ENCODE measurements at places on chromosomes 5 and 9. TPM values are rescaled to one million over a fixed set of nuclear protein-coding genes. Genes with fewer than 3 reads are reported as not detected.

DNA sequence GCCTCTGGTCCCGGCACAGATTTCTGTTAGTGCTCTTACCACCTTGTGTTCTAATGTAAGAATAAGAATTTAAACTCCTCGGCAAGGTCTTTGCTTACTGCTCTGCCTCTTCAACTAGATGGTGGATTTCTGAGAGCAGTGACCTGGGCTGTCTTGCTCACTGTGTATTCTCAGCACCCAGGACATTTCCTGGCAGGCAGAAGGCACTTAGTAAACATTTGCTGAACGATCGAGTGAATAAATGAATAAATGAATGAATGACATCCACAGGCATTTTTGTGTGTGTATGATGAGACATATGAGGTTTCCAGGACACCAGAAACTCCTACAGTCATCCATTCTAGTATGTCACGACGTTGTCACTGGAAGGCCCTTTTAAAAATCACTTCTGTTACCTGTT, 143.2 kb downstream of the BOD1 start:
- no peak for DNase-seq

The HAPLN1 gene
- 0.03 TPM for total RNA-seq

GRCh38 chr5:144209361-144209760, 38.7 kb downstream of the KCTD16 start:
- no peak for DNase-seq

The C7 gene
- total RNA-seq: 165 TPM

DNA sequence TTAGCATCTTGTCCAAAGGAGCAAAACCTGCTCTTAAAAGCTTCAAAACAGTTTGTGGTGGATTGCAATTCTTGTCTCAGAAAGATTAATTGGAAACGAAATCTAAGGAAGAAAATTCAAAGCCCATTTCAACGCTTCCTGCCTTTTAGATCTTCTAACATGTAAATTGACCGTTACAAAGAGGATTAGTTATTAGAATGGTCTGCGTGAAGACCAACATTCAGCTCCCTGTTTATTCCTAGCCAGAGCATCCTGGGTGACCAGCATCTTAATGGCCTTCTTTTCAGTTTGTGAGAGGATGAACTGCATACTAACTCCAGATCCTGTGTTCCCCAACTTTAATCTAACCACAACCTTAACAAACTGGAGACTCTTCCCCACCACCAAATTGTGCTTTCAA, 109.9 kb upstream of the SLC1A3 start:
- no peak for DNase-seq

DNA sequence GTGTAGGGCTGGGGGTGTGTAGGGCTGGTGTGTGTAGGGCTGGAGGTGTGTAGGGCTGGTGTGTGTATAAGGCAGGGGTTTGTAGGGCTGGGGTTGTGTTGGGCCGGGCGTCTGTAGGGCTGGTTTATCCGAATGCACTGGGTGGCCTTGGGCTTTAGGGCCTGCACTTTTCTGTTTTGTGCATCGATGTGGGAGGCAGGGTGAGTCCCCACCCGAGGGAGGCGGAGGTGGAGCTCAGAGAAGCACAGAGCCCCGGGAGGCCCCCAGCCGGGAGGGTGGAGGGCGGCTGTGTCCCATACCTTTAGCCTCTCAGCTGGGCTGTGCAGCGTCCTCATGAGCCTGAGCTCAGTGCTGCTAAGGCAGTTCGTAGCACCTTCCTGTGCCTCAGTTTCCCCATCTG, 13.5 kb downstream of the COL5A1 start:
- no peak for DNase-seq

The DMGDH gene
- 2.6 TPM for total RNA-seq

DNA sequence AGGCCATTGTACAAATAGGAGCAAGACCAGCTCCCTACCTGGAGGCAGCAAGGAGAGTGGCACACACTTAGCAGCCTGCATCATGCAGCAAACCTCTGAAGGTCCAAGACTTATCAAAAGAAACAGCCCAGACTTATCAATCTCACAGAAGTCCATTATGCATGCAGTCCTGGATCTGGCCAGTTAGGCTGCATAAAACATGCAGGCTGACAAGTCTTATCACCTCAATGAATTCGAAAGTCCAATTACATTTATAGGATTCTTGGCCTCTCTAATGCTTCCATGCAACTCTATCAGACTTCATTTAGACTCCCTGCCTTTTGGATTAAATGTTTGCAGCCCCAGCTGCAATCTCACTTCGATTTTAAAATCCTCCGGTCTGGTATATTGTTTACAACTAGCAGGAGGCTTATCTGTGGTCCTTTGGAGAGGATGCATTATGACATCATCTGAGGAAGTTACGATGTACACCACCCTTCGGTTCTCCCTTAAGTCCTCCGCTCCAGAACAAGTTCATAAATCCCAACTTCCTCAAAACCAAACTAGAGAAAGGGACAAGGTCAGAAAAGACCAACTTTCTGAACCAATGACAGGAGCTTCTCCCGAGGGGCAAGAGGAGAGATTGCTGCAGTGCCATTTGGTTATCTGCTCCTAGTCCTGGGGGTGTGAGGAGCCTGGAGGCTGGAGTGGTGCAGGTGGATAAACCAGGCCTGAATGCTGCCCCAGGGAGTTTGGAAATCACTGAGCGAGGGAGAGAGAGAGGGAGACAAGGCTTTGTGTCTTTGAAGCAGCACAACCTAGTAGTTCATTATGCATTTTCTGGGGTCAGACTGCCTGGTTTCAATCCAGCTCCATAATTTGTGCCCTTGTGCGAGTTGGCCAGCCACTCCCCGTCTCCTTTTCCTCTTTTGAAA, 313.9 kb downstream of the TLE1 start:
- peak; percentile 32 for DNase-seq

- DNase-seq: peak; percentile 99
Measured at GRCh38 chr9:78031893-78032729, 500 bp upstream of the GNAQ start.

The SLCO6A1 gene
- total RNA-seq: not detected

GRCh38 chr5:58294598-58295305, 165.1 kb downstream of the PLK2 start:
- peak; percentile 17 for DNase-seq

GRCh38 chr5:15993334-15993733, 186.3 kb downstream of the MARCHF11 start:
- DNase-seq: no peak

DNA sequence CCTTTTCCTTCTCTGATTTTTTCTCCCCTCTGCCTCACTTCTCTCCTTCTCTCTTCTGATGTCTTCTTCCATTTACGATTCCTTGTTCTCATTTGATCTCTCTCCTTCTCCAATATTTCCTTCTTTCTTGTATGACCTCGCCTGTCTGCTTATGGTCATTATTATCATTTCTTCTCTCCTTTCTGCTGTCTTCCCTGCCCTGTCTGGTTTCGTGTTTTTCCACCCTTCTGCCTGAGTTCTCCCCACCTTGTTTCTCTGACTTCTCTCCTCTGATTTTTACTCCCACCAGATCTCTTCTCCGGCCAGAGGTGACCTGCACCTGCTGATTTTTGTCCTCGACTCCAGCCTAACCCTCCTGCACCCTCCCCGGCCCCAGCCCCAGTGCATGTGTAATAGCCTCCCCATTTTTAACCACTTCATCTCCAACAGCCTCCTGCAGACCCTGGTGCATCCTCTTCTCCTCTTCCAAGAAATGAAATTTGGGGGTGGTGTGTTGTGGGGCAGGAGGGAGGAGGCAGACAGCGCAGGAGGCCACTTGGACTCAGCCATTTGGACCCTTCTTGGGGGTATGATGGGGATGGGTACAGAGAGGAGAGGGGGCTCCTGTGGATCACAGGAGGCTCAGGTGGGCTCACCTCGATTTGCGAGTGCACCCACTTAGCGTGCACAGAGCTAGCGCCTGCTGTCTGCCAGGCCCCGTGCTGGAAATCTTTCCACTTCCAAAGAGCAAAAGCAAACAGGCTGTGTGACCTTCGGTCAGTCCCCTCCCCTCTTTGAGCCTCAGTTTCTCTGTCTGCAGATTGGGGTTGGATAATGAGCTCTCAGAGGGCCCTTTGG, 32.5 kb downstream of the GSN start:
- no peak for DNase-seq

The ADCY2 gene
- 3.5 TPM for total RNA-seq

DNA sequence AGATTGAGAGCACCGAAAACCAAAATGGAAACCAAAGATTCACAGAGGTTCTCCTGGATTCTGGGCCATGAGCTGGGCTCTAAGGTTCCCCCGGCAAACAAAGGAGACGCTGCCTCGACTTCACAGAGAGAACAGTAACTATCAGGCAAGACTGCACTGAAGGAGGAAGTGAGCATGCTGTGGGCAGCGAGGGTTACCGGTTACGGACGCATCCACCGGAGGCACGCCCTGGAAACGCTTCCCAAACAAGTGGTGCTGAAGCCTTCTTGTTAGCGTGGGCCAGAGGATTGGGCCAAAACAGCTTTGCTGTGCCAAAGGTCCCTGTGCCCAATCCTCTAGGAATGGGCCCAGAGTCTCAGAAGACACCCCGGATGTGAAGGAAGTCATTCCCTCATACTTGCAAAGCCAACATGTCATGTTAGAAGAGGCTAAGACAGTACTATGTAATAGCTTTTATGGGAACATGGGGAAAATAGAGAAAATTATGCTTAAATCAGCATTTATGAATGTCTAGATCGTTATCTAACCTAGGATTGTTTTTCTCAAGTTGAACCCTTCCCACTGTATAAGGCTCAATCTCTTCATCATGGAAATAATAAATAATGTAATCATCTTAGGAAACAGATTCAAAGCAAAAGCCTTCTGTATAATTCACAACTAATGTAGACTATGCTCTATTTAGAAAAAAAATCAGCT, 145.4 kb downstream of the GABBR2 start:
- DNase-seq: no peak

DNA sequence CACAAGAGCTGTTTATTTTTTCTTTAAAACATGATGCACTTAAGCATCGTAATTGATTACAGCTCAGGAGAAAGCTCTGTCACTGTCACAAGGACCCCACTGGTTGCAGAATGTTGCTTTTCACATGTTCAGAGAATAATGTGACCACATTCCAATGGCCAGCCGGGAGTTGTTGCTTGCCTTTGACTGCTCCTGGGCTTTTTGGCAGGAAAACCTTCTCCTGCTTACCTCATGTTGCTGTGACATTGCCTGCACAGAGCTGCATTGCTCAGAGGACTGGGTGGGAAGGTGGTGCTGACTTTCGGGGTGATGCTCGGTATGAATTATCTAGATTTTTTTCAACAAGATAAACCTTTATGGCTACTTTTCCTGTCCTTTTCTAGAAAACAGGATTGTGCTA, 88.2 kb downstream of the PALM2AKAP2 start:
- DNase-seq: peak; percentile 53

The LHX6 gene
- total RNA-seq: 11.3 TPM

- DNase-seq: peak; percentile 63
Measured at GRCh38 chr5:19987612-19988361, at the start of gene CDH18. CDH18 (minus strand) TSS chr5:19988200; CDS start chr5:19838986, 149,214 bp downstream.

- no peak for DNase-seq
Measured at GRCh38 chr5:76579166-76579937, 43.9 kb downstream of the F2RL2 start.

DNA sequence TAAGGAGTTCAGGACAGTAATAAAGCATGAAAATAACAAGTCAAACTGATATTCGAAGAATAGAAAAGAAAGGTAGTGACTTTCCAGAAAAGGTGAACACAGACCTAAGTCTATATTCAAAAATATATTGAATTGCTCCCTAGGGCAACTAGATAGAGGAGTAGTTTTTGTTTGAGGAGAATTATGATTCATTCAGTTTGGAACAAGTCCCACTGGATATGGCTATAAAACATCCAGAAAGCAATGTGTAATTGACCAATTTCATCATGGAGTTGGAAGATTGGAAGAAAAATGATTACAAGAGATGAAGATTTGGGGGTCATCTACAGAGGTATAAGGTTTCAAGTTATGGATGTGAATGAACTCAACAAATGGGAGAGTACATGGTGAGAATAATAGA, 117.5 kb upstream of the ZNF462 start:
- no peak for DNase-seq

The IFNA2 gene
- not detected for total RNA-seq

- no peak for DNase-seq
Measured at GRCh38 chr5:176608937-176609723, 826 bp downstream of the GPRIN1 start.

The CYLC2 gene
- not detected for total RNA-seq

The CREB3 gene
- 43.3 TPM for total RNA-seq

DNA sequence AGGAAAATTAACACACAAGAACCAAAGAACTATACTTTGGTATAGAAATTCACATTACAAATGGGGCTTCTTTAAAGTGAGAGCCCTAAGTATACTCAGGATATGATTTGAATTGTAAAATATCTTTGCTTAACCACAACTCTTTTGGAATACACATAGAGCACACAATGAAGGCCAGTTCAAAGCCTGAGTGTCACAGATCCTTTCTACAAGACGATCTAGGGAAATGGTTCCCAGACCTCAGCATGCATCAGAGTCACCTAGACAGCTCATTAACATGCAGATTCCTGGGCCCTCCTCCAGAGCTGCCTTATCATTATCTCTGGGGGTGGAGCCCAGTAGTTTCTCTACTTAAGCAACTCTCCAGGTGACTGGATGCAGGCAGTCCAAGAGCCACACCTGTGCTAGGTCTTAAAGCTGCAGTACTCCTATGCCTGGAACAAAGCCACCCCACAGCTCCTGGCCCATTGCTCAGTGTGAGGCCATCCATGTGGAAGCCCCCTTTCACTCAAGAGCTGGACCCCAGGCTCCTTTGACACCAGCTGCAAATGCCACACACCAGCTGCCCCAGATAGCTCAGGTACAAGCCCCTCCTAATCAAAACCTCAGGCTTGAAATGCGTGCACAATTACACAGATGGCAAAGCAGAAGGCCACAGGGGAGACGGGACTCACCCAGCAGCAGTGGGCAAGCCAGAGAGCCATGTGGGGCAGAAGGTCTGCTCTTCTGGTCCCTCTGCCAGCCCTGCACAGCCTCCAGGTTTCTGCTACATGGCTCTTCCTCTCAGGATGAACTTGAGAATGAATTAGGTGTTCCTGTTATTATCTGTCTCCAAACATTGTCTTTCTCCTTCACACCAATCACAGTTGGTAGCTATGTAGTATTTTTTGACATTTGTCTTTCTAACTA, 106.1 kb downstream of the SH3TC2 start:
- DNase-seq: no peak

DNA sequence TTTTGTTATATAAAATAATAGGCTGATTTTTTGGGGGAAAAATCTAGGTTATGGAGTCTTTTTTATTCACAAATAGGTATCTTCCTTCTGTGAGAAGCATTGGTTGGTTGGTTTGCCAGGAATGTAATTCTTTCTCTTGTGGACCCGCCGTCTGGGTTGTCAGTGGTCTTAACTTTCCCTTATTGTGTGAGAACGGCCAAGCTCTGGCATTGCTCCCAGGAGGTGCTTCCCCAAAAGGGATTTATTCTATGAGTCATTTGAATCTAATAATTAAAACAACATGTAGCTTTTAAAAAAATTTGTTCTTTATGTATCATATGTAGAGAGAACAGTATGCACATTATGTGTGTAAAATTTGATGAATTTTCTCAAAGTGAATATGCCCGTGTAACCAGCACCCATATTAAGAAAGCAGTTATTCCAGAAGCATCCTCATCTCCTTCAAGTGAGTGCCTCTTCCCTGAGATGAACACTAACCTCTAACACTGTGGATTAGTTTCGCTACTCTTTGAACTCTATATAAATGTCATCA, 114.4 kb downstream of the MAST4 start:
- no peak for DNase-seq

Measured in lung (tissue), 17 donors.